Activated CD4-positive, alpha-beta T cell treated with anti-CD3 and anti-CD28 coated beads, Interleukin-2, amount 50 U/mL, for 1 hour (primary cell): ENCODE measurements at places on chromosomes 6 and 20.

GRCh38 chr6:37693079-37693478, 4.6 kb downstream of the MDGA1 start:
- no peak for DNase-seq

DNA sequence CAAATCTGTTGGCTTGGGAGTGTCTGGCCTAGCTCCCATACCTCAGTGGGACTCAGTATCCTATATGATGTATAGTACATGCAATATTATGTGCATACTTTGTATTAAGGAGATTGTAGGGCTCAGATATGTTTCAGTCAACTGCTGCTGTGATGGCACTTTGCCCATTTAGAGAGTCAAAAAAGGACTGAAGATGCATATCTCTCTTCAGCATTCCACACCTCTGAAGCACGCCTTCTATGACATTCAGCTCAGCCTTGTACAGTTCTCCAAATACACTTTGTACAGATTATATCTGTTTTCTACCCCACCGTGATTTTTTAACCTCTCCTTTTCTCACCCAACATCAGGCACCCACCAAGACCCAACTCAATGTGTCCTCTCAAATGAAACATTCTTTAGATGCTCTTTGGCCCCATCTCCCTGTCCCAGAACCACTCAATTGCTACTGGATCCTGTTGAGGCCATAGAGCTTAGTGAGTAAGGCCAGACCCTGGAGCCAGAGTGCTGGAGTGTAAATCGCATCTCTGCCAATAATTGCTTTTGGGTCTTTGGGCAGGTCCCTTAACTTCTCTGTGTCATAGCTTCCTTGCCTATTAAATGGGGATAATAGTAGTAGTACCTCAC, 15.6 kb downstream of the ENPP1 start:
- DNase-seq: no peak

DNA sequence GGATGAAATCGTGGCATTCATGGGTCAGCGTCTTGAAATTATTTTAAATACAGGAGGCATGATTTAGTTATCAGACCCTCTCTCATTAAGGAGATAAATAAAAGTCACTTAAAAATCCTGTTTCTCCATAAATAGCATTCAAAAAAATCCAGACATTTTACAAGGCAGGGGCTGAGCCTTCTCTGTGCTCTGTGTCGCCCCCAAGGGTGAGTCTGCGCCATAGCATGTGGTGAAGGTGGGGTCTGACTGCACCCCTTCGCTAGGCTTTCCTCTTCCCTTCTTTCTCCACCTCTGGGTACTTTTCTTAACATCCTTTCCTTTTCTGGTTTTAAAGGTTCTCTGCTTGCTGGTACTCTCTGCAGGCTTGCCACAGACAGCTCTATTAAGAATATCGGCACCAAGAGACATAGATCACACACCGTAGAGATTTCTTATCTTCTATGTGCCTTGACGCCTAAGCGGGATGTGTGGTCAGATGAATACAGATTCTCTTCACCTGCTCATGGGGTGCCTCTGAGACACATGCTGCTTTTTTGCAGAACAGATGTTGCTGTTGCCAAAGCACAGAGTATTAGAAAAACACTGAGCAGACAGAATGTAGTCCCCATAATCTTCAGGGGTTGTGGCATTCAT, 20.1 kb upstream of the FAM209A start:
- peak; percentile 12 for DNase-seq

- no peak for DNase-seq
Measured at GRCh38 chr6:29958921-29959320, 16.6 kb downstream of the HLA-A start.

DNA sequence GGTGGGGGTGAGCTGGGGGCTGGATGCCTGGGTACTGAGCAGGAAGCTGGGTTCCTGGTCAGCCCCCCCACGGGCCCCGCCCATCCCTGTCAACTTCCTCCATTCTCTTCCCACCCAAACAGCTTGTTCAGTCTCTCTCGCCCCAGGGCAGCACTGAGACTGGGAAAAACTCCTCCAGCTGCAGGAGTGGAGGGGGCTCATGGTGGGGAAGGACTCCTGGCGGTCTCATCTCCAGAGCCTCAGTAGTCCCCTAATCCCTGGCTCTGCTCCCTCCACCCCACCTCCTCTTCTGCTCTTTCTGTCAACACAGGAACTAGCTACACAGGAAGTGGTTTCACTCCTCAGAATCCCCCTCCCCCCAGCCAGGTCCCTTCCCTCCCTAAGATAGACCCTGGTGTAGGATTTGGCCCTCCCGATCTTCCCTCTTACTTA, at the start of gene GPSM3:
TSS of gene GPSM3 (minus strand) at position 36 of the 432 bp plus-strand sequence. CDS start 130 bp downstream, outside the sequence.
- peak; percentile 41 for DNase-seq

DNA sequence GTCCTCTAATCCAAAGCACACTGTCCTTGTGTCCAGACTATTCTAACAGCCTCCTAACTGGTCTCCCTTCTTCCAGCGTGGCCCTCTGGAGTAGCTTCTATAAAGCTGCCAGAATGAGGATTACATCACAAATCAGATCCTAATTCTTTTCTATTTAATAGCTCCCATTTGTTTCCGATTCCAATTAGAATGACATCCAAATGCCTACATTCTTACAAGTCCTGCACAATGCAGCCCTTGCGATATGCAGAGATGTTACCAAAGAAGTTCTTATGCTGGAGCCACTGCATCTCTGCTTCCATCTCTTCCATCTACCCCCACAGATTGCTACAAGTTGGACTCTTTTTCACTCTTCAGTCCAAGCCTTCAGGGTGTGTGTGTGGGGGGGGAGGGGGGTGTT, 40.0 kb downstream of the GMDS start:
- DNase-seq: no peak

GRCh38 chr20:47672166-47672565, 113.1 kb downstream of the SULF2 start:
- no peak for DNase-seq

GRCh38 chr20:59733351-59733750, 129.0 kb downstream of the PHACTR3 start:
- DNase-seq: no peak

DNA sequence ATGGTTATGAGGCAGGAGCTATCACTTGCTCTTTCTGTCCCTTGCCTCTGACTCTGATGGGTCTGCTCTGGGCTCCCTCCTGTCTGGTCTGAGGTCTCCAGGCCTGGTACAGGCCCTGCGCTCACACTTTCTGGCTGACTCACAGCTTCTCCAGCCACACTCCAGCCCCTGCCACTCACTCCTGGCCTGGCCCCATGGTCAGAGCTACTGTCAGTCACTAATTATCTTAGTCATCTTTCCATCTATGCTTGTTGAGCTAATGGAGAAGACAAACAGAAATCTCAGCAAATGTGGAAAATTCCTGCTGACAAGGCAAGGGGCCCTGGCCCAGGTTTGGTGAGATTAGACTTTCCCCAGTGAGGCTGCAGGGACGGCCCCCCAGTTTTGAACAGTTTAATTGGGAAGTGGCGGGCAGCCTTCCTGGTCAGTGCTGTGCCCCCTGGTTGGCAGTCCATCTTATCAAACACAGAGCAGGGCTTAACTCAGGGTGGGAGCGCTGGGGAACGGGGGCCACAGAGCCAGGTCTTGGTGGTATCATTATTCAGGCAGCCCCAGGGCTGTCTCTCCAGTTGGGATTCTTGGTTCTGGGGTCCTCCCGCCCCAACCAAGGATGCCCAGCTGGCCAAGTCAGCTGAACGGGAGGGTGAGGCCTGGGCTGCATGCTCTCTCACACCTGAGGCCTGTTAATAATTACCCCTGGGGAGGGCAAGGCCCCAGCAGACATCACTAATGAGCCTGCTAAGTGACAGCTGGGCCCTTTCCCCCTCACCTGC, 63.4 kb downstream of the VEGFA start:
- no peak for DNase-seq

DNA sequence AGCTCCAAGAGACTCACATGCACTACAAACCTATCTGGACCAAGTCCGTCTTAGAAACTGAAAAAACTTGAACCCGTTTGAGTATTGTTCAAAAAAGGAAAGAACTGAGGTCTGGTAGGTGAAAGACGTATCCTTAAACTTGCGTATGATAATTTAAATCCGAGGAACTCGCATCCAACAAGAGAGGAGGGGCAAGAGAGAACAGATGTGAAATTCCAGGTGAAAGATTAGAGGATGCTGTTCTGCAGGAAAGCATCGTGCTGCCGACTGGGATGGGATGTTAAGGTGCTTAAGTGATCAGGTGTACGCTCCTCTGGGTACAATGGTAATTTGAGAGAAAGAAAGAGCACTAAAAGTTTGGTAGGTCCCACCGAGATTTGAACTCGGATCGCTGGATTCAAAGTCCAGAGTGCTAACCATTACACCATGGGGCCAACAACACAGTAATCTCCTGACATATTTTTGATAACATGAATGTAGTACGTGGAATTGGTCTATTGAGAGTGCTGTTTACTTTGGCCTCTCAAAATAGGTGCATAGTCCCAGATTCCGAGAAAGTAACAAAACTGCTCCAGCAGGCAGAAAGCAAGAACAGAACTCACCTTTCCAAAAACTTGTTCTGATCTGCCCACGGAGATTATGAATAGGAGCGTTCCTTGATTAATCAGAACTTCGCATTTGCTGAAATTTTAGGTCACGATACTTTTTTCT, 53.5 kb upstream of the BTN3A2 start:
- peak; percentile 54 for DNase-seq

GRCh38 chr6:25369036-25369432, 89.9 kb downstream of the CARMIL1 start:
- no peak for DNase-seq

DNA sequence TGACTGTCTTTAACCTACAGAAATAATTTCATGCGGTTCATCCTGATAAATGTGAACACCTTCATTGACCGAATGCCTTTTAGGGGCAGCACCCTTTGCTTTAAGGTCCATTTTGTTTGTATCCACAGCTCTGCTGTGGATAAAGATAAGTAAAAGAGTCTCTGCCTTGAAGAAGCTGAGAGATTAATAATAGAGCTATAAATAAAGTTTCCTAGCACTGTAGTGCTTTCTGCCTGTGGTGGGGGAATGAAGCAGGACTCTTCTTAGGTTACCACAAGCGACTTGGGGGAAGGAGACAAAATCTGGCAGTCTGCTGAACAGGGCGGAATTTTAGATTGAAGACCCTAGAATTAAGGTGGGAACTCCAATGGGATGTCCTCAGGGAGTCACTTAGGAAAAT, 57.6 kb downstream of the EYA4 start:
- DNase-seq: no peak

DNA sequence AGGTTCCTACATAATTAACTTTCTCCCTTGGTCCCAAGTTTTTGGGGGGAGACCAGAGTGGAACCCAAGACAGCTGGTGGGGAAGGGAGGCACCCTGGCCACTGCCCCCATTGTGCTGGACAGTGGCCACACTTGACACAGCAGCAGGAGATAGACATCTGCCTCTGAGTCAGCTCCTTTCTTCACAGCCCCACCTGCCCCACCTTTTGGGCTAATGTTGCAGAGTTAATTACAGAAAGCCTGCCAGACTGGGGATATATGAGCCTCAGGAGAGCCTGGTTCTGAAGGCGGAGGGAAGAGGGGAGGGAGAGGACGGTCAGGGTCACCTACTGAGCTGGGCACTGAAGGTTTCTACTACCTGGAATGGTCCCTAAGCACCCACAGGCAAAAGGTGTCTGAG, 50.6 kb downstream of the MAFB start:
- no peak for DNase-seq

DNA sequence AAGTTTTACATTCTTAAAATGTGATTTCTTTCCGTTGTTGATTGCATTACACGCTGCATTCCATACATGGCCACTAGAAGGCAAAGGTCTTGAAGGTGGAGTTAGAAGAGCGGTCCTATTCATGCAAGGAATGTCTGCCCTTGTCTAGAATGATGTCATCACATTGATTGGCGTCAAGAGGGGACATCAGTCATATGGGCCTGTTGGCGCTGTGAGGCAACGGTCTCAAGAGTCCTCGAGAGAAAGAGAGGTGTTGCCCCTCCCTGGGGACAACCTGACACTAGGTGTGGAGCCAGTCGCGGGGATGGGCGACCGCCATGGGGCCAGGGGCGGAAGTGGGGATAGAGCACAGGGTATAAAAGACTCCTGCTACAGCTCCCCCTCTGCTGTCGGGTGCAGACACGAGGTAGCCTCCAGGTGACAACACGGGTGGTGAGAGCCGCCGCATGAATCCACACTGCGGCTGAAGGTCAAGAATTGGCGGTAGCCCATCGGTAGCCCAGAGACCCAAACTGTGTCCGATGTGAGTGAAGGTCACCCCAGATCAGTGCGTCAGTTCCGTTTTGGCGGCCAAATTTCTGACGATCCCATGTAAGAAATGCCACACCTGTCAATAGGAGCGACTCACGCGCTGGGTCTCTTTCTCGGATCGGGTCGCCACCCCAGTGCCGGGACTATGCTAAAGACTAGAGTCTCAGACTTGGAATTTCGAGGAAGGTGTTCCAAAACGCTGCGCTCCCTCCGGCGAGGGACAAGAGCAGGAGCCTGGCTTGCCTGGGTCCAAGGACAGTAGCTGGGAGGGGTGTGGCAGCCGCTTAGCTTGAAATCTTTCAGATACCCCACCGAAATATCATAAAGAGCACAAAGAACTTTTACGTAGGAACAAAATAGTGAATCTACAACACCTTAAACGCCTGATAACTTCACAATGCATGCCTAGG, 93.2 kb upstream of the ZNF184 start:
- no peak for DNase-seq

GRCh38 chr20:35017099-35017835, 61.6 kb downstream of the MYH7B start:
- DNase-seq: no peak

- no peak for DNase-seq
Measured at GRCh38 chr6:4489538-4489937, 286.7 kb upstream of the CDYL start.

DNA sequence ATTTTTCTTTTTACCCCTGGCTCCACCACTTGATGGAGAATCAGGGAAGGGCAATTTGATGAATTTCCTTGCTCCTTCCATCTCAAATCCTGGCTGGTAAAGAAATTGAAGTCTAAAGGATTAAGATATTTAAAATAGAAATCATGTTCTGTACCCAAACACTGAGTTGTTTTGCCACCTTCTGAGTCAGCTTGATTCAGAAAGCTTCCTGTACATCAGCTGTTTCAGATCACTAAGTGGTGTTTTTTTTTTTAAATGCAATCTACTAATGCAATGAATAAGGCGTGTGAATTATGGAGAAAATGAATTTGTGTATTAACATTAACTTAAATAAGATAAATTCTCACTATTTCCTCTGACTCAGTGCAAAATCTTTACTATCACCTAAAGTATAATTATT, 11.5 kb upstream of the POPDC3 start:
- no peak for DNase-seq

GRCh38 chr20:62771396-62772102, 24.7 kb upstream of the MRGBP start:
- no peak for DNase-seq

- no peak for DNase-seq
Measured at GRCh38 chr6:134060491-134061106, 8.2 kb upstream of the SLC2A12 start.

GRCh38 chr20:19723051-19723450, 35.0 kb upstream of the RIN2 start:
- DNase-seq: no peak

DNA sequence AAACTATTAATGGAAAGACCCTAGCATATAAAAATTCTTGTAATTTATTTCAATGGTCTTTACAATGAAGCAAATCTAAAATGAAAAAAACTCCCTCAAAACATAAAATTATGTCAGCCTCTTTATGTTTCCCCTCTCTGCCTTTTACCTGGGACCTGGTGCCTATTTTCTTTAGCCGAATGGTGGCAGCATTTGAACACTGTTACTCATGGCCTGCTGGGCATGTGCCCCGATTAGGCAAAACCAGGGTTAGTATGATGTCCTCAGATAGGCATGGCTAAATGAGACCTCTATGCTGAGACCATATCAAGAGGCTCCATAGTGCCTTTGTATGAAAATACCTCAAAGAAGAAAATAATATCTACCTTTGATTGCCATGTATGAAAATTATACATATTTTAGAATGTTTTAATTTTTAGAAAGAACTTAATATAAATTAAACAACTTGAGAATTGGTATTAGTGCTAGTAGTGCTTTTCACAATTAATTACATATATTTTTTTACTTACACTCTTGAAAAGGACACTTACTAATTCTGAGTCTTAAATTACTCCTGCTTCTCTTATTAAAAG, 22.5 kb upstream of the C6orf58 start:
- DNase-seq: no peak
